Inflammatory macrophage treated with lipopolysaccharide for 4 hours (primary cell): ENCODE measurements at places on chromosomes 6 and 20.

DNA sequence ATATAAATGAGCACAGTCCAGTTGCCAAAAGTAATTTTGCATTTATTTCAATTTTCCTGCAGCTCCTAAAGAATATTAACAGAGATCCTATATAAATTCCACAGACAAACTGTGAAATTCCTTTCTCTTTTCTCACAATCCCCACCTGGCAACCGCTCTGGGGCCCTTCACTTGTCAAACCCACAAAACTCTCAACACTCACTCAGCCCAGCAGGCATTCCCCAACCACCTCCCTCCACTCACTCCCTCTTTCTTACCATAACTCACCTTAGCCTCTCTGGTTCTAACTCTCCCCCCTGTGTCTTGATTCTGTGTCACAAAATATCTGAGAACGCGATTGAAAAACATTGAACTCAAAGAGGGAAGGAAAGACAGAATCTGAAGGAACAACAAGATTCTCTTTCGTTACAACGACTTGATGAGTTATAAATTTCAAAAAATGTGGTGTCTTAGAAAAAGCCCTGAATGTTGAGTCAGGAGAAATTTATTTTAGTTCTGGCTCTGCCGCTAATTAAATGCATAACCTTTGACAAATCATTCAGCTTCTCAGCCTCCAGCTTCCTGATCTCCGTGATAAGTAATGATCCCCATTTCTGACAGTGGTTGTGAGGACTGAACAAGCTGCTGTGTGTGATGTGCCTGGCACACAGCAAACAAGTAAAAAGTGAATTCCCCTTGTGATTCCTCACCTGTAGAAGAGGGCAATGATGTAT is 87.9 kb downstream of the UNC5CL start:
- DNase-seq, result no peak

- DNase-seq, result peak; percentile 24
These were observed 86.5 kb upstream of the FYN start for GRCh38 chr6:111959766-111960165.

DNA sequence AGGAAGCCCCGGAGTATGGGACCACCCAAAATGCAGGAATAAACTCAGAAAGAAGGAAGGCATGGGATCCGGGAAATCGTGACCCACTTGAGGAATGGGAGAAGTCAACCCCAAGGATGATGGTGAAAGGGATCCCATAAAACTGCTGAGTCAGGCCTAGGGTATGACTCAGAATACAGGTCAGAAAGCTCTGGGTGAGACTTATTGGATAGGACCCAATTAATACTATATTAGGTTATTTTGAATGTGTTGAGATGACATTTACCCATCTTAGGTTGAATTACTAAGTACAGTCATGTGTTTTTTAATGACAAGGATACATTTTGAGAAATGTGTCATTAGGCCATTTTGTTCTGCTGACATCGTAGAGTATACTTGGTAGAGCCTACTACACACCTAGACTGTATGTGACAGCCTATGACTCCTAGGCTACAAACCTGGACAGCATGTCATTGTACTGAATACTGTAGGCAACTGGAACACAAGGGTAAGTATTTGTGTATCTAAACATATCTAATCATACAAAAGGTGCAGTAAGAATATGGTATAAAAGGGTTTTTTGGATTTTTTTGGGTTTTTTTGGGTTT is 17.1 kb upstream of the HIVEP1 start:
- no peak for DNase-seq

DNA sequence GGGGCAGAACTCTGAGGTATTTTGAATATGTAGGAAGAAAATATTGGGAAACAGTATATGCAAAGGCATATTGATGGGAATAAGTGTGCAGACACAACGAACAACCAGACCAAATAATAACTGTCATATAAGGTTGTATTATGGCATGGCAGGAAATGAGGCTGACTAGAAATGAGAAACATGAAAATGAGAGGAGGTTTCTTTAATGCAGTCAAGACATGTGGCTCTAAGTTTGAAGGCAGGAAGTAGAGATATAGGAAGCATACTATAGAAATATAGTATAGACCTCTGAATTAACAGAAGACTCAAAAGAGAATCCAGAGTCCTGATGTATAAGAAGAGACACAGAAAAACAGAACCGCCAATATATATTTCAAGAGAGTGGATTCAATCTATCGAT is 459.7 kb upstream of the PTCHD4 start:
- DNase-seq, result no peak

GRCh38 chr6:11324453-11325015 is 92.1 kb upstream of the NEDD9 start:
- DNase-seq, result peak; percentile 72

DNA sequence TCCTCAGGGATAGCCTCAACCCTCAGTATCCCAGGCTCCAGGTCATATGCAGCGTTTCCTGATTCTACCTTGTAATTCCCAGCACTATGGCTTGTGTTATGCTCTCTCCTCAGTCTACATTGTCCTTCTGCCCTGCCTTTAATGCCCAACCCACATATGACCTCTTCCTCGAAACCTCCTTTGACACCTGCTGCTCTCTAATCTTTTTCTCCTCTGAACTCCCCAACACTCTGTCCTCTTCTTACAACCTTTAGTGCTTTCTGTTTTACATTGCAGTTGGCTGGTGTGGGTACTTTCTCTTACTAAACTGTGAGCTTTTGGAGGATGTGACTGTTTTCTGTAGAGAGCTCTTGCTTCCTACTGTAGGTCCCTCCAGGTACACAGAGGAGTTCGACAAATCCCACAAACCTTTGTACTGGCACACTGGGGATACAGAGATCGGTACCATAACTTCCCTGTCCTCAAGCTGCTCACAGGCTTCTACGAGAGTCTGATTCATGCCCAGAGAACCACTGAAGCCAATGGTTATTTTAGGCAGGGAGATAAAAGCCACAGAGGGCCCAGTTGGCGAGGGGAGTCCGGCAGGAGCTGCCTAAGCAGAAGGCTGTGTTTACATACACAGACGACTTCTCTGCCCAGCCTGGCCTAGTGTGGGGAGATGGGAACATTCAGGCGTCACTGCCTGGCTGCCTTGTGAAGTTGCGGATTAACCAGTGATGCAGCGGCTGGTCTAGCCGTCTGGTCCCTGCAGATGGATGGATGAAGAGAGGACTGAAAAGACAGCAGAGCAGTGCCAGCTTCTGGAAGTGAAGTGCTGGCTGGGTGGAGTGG is 8.4 kb upstream of the EPB41L1 start:
- DNase-seq, result no peak

GRCh38 chr6:40541556-40542174 is 45.5 kb downstream of the LRFN2 start:
- no peak for DNase-seq

GRCh38 chr6:99836471-99836870 is 157.6 kb downstream of the MCHR2 start:
- DNase-seq, result no peak

- peak; percentile 99 for DNase-seq
These were observed at the start of the genes CFAP61 and CRNKL1 for GRCh38 chr20:20052074-20052970. Gene CFAP61 (plus strand): TSS chr20:20052532. CDS start chr20:20056654, 4,122 bp downstream. Gene CRNKL1 (minus strand): TSS chr20:20052466. CDS start chr20:20052342, 124 bp downstream.

DNA sequence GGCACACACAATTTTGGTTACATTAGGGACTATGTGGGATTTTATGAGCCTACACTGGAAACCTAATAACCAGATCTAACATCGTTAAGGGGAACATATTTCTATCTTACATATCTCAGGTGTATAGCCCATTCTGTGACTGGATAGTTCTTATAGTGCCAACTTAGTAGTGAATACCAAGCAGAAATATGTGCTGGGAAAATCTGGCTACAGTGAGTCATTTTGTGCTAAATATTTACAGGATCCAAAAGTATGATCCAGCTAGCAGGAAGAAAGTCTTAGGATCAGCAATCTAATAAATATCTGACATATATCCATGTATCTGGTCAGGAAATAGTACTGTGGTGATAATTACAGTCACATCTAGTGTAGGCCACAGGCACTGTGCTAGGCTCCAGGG is 94.6 kb upstream of the INSM1 start:
- no peak for DNase-seq

- DNase-seq, result no peak
These were observed 48.1 kb downstream of the CTCFL start for GRCh38 chr20:57476641-57477461.

DNA sequence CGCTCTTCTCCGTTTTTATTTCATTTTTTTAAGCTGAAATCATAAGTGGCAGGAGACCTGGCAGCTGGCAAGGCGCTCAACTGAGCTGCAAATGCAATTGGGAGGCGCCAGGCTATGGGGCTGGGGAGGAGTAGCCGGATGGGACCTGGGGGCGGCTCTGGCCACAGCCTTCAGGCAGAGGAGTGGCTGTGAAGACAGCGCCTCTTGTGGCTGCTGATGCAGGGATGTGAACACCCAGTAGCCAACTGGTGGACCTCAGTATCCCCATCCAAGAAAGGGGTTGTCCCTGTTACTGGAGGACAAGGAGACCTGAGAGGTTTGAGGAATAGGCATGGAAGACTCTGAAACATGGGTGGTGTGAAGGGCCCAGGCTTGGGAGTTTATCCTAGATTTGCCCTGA is 12.6 kb downstream of the KCNK17 start:
- DNase-seq, result no peak

- no peak for DNase-seq
These were observed 3.7 kb upstream of the FKBPL start for GRCh38 chr6:32133786-32134185.

DNA sequence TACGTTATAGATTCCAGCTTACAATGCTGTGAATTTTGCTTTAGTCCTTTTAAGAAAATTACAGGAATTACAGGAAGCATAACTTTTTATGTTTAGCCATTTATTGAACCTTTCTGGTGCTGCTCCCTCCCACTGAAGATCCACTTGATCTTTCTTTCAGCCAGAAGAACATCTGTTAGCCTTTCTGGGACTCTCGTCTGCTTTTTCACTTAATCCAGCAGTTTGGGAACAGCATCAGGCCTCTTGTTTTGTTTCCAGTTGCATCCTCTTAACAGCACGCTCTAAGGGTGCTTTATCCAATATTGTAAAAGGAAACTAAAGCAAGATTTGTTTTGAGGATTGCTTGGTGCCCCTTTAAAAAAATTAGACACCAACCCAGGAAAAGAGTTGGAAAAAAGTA is 10.3 kb upstream of the CYP24A1 start:
- no peak for DNase-seq

DNA sequence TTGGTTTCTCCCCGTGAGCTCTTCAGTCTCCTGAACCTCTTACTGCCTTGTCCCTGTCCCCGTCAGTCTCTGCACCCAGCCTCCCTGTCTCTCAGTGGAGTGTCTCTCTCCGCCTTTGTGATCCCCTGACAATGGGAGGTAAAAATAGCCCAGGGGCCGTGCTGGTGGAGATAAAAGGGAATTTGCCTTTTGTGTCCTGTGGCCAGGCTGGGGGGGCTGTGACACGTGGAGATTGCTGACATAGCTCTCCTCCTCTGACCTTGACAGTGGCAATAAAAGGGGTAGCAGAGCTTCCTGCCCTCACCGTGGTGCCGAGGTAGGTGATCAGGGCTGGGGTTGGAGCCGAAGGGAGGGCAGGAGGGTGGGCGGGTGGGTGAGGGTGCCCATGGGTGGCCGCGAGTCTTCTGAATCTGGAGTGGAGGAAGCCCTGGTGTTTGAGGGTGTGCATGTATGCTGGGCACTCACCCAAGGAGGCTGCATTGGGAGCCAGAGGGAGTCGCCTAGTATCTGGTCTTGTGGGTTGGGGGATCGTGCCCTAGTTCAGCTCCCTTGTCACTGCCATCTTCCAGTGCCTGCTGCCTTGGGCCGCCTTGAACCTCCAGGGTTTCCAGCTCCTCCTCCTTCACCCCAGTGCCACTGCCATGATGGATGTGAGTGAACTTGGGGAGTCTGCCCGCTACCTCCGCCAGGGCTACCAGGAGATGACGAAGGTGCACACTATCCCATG is 21.9 kb downstream of the MYH7B start:
- no peak for DNase-seq

- no peak for DNase-seq
These were observed 28.6 kb downstream of the SPATA2 start for GRCh38 chr20:49886571-49887213.

GRCh38 chr6:30824698-30825097 is 59.6 kb upstream of the DDR1 start:
- peak; percentile 25 for DNase-seq

DNA sequence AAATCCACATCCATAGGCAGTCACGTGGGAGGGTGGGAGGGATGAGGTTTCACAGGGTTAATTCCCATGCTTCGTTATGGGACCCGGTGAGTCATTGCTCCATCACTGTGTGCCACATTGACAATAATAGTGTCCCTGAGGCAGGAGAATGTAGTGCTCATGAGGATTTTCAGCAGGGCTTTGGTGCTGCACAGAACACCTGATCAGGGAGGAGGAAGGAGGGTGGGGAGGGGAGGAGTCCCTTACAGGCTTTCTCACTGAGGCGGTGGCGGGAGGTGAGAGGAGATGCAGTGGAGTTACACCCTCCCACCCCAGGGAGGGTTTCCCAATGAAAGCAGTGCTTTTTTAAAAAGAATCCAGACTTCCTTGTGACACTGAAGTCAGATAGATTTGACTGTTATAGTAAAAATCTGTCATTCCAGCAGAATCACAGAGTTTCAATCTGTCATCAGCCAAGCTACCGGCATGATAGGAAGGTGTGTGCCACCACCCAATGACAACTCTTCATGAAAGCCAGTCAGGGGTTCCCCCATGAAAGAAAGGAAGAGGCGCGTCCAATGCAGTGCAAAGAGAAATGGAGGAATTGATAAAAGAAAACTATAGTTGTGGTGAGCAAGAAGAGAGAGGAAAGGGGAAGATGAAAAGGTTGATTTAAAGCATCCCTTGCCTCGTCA is 144.8 kb downstream of the TBC1D7 start:
- no peak for DNase-seq

- DNase-seq, result peak; percentile 75
These were observed 23.9 kb upstream of the MICB start for GRCh38 chr6:31473780-31474761.

GRCh38 chr6:45737331-45738056 is 278.2 kb downstream of the CLIC5 start:
- peak; percentile 65 for DNase-seq

DNA sequence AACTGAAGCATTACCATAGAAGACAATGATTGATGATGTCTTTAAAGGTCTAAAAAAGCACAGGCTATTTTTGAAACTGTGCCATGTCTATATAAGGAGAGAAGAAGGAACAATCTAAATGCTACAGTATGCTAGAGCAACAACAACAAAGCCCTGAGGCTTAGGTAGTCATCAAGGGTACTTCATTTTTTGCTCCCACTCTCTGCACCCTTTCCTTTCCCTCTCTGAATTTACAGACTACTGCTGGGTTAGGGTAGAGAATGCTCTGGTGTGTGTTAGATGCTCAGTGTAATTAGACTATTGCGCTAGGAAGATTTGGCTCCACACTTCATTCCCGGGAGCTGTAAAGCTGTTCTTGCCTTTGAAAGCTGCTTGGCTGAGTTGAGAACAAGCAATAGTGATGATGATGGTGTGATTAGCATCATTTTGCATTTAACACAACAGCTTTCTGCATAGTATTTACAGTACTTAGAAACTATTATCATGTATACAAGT is 1262.5 kb upstream of the CITED2 start:
- DNase-seq, result no peak
